Jurkat, Clone E6-1 (cell line): ENCODE measurements at places on chromosomes 1 and 21.

DNA sequence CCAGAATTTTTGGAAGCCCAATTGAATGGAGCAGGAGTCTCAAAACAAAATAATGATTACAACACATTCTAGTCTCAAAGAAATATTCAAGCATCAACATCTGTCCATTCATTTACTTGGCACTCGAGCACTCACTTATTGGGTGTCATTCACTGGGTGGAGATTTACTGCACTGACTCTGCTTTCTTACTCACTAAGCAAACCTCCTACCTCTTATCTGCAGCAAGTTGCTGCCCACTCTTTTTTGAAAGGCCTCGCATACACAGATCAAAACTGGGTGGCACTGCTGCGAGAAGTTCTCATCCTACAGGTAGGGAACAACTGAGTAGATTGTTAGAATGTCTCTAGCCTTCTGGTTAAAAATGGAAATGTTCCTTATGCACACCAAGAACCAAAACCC, 18.0 kb downstream of the RHBDL2 start:
- no peak for DNase-seq

- no peak for DNase-seq
Measured at GRCh38 chr1:234702342-234703000, 92.5 kb upstream of the IRF2BP2 start.

DNA sequence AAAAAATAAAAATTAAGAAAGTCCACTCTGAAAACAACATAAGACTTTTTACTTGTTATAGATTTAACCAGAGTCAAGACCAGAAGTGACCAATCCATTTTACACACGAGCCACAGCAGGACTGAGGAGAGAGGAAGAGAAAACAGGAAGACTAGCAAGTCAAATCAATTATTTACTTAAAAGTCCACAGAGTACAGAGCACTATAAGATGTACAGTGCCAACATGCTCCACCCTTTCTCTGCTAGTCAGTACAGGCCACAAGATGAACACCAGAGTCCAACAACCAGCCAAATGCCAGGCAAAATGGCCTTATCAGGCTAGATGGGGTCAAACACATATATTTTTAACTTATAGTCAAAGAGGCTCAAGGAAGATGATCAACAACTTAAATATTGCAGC, 19.5 kb downstream of the LUZP1 start:
- no peak for DNase-seq

GRCh38 chr1:8017495-8018197, 8.5 kb downstream of the ERRFI1 start:
- no peak for DNase-seq

DNA sequence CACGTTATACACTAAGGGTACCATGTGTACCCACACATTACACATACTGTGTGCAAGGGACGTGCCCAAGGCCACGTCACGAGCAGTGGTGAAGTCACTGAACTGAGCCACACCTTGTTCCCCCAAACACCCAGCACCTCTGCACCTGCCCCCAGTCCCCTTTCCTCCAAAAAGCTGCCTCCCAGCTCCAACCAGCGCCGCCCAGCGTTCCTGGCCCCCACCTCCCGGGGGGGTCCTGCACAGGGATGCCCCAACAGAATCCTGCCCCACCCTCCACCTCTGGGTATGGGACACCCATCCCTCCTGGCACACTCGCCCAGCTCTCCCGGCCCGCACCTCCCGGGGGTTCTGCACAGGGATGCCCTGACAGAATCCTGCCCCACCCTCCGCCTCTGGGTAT, 54.1 kb downstream of the CHD5 start:
- DNase-seq, result no peak

DNA sequence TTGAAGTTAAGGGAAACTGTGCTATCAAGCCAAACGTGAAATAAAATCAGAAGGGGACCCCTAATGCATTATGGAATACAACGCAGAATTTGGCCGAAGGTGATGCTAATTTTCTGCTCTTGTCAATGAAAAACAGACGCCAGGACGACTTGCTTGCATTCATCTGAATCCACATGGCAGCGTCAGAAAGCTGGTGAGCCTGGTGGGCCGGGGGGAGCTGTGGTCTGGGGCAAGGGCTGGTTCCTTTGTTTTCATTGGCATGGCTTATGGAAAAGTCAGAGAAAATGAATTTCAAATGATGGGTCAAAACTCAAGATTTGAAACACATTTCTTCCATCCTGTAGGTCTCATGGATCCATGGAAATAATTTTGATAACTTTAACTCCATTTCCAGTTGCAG, 86.4 kb upstream of the RUNX1 start:
- DNase-seq, result no peak

DNA sequence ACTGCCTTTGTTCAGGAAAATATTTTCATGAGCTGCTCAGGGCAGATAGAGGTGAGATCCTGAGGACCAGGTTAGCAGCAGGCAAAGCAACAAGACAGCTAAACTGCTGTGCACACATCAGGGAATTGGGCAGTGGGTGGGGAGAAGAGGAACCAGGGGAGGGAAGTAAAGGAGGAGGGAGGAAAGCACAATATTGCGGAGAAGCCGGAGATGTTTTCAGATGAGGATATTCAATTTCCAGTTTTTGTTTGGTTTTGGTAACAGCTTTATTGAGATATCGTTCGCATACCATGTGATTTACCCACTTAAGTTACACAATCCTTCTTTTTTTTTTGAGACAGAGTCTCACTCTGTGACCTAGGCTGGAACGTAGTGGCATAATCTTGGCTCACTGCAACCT, 34.5 kb downstream of the EPHA10 start:
- DNase-seq, result no peak

DNA sequence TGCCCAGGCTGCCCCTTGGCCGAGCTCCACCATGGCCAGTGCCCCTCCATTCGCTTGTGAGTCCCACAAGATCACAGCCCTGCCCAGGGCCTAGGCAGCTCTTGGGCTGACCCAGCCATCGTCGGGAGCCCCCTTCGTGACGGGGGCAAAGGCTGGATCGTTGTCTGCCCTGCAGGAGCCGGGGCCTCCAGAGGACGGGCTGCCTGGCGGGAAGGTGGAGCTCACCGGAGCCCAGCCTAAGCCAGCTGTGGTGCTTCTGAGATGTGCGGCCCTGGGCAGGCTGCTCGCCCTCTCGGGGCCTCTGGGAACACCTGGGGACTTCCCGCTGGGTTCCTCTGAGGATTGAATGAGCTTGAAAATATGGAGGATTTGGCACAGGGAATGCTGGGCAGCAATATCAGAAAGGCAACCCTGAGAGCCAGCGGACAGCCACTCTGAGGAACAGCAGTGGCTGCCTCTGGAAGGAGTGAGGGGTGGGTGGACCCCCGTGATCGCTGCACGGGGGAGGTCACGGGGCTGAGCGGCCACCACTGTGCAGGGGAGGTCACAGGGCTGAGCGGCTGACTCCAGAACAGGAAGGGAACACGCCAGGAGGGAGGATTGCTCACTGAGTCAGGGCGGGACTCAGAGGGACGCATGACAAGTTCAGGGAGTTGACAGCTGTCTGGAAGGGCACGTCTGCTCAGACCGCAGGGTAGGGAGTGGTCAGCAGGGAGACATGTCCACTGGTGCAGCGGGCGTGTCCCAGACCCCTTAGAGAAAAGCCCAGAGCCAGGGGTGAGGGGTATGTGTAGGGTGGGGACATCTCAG, 19.3 kb downstream of the TP73 start:
- DNase-seq, result no peak

GRCh38 chr1:2311184-2312032, 79.9 kb downstream of the MORN1 start:
- DNase-seq, result no peak

- DNase-seq, result no peak
Measured at GRCh38 chr1:232952514-232953499, 2.4 kb downstream of the NTPCR start.

GRCh38 chr1:51799372-51799771, 79.2 kb downstream of the NRDC start:
- no peak for DNase-seq

DNA sequence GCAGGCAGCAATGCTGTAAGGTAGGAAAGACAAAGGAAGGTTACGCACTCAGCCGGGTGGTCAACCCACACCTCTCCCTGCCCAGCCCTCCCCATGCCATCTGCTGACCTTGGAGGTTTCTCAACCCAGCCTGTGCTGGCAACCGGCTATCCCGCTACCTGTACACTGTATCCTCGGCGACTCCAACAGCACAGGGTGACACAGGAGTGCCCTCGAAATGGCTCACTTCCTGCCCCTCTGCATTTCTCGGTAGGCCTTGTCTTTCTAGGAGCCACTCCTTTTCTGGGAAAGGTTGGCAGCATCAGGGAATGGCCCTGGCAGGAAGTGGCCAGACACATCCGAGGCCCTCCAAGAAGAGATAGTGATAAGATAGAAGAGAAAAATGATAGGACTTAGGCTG, 124.0 kb downstream of the PROX1 start:
- DNase-seq, result no peak

DNA sequence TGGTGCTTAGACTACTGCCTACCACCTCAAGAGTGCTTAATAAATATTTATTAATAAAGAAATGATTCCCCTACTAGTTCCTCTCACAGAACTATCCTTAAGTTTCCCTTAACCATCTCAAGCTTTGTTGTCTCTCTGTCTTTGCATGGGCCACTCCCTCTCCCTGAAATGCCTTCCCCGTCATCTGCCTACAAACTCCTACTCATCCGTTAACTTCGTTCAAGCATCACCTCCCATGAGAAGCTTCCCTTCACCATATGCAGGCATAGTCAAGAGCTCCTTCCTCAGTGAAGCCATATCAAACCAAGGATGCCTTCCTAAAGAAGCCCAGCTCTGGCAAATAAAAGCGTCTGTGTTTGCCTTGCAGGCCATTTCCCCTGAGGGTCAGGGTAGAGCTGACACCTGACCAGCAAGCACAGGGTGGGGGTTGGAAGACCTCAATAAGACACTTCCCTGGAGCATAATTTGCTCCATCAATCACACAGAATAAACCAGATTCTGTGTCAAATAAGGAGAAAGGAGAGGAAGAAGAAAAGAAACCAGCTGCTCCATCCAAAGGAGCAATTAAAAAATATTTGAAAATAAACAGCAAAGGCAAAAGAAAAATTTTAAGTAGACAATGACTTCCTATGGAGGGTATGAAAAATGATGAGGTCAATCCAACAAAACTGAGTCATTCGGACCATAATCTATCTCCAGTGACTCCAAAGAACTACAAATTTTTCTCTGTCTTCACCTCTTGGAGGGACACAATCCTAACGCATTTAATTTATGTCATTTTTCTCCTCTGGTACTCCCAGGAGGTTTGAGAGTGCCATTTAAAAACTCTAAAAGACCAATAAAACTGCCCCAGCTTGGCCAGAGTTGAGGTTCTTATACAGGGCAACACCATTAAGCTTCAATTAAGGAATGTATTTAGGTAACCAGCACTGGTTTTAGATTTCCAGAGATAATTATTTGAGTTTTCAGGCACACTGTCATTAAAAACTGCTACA, 303.6 kb downstream of the KCNH1 start:
- no peak for DNase-seq

- no peak for DNase-seq
Measured at GRCh38 chr1:70517444-70517843, 106.4 kb downstream of the CTH start.

DNA sequence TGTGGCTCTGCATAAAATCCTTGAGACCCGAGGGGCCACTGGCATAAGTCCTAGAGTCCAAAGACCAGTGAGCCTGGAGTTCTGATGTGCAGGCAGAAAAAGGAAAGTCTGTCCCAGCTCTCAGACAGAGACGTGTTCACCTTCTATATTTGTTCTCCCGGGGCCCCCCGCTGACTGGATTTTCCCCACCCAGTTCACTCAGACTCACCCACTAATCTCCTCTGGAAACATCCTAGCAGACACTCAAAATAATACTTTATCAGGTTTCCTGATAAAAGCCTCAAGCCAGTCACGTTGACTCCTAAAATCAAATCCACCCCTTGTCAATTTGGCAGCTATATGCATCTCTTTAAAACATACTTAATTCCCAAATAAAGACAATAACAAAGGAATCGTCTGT, 1084.2 kb upstream of the NCAM2 start:
- no peak for DNase-seq

DNA sequence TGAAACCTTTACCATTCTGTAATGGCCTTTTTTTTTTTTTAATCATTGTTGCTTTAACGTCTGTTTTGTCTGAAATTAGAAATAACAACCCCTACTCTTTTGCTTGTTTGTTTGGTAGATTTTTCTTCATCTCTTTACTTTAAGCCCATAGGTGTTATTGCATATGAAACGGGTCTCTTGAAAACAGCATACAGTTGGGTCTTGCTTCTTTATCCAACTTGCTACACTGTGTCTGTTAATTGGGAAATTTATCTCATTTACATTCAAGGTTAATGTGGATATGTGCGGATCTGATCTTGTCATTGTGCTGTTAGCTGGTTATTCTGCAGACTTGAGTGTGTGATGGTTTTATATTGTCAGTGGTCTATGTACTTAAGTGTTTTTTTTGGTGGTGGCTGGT, 78.9 kb upstream of the COP1 start:
- no peak for DNase-seq

- no peak for DNase-seq
Measured at GRCh38 chr1:187566354-187566753, 737.6 kb downstream of the PLA2G4A start.

DNA sequence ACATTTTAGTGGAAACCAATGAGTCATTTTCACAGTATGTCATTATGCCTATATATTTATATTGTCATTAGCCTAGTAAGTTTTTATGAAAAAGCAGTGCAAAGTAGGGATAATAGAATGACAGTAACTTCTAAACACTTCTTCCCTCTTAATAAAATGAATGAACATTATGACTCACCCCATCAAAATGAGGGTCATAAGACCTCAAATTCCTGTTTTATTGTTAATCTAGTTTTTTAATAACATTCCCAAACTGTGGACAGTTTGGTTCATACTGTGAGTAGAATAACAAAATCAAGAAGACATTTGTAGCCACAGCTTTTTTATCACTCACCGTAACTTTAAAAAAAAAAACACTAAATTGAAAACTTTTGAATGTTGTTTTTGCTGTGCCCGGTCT, 160.5 kb downstream of the LRRC40 start:
- DNase-seq, result no peak

DNA sequence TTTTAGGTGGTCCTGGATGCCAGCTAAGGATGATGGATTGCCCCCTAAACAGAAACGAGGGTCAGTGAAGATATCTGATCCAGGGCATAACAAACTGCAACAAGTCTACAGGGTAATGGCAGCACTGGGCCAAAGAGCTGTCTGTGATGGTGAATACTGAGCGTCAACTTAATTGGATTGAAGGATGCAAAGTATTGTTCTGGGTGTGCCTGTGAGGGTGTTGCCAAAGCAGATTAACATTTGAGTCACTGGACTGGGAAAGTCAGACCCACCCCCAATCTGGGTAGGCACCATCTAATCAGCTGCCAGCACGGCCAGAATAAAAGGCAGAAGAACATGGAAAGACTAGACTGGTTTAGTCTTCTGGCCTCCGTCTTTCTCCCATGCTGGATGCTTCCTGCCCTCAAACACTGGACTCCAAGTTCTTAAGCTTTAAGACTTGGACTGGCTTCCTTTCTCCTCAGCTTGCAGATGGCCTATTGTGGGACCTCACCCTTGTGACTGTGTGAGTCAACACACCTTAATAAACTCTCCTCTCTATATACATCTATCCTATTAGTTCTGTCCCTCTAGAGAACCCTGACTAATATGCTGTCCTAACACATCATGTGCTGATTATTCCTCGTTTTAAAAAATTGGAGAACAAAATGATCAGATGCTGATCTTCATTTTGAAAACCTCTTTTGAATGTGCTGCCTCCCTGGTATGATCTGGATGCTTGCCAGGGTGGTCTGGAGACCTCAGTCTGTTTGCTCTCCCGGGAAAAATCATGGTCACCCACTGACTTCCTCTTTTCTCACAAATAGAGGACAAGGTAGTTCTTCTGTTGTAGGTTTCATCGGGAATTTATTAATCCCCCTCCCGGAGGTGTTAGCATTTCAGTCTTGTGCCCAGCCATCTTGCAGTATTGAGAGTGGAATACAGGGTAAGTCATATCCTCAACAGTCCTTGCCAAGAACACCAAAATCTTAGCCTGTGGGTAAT, 234.7 kb downstream of the SETD4 start:
- no peak for DNase-seq

- DNase-seq, result no peak
Measured at GRCh38 chr1:95467036-95467435, 233.0 kb downstream of the RWDD3 start.
